ENCODE measurements at places on chromosomes 7 and 10. TPM values are rescaled to one million over a fixed set of nuclear protein-coding genes. Genes with fewer than 3 reads are reported as not detected.

The SLC18A3 gene
- total RNA-seq: not detected

- no peaks in the 10 kb centered on the region for H3K36me3 ChIP-seq
- DNase-seq: no peak
- H3K27me3 ChIP-seq: no peaks in the 10 kb centered on the region
- no peaks in the 10 kb centered on the region for H3K4me1 ChIP-seq
- H3K4me3 ChIP-seq: no peak overlapping the region
Observed at GRCh38 chr10:78570633-78571235, 498.0 kb upstream of the ZMIZ1 start.

DNA sequence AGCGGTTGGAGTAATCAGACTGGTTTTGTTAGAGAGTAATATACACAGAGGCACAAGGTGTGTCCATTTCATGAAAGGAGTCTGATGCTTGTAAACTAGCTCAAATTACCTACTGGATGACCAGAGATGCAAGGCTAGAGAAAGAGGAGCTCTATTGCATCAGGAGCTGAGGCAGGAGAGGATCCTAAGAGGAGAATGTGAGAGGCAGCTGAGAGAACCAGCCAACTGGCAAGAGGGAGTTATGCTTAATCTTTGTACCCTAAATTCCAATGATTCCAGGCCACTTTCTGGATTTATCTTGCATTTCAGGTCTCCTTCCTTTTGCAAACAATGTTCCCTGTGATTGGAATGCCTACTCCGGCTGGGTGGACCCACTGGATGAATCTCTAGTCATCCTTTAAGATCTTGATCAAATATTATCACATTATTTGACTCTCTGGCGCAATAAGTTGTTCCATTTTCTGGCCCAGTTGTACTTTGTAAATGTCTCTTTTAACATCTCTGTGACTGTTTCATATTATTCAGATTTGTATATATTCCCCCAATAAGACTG is 57.5 kb upstream of the PTPN12 start:
- no peaks in the 10 kb centered on the region for H3K36me3 ChIP-seq
- no peak overlapping the region for H3K4me3 ChIP-seq
- no peak overlapping the region for H3K27ac ChIP-seq
- no peak for DNase-seq
- peaks cover 5% of the 10 kb centered on the region for H3K4me1 ChIP-seq

- H3K27me3 ChIP-seq: no peaks in the 10 kb centered on the region
- H3K4me3 ChIP-seq: no peak overlapping the region
- no peaks in the 10 kb centered on the region for H3K36me3 ChIP-seq
- DNase-seq: no peak
- no peaks in the 10 kb centered on the region for H3K4me1 ChIP-seq
Observed at GRCh38 chr10:75405598-75406461, 4.3 kb upstream of the ZNF503 start.

The CLDN4 gene
- total RNA-seq: 461 TPM

The ZNF727 gene
- total RNA-seq: not detected

GRCh38 chr10:61389887-61390286 is 63.3 kb downstream of the TMEM26 start:
- no peak overlapping the region for H3K4me3 ChIP-seq
- no peaks in the 10 kb centered on the region for H3K27me3 ChIP-seq
- DNase-seq: no peak
- no peaks in the 10 kb centered on the region for H3K4me1 ChIP-seq
- no peaks in the 10 kb centered on the region for H3K36me3 ChIP-seq

The PKD2L1 gene
- total RNA-seq: not detected

The MAGI2 gene
- total RNA-seq: 3.2 TPM

GRCh38 chr7:47327698-47328391 is 254.1 kb downstream of the TNS3 start:
- peak overlapping the region; percentile 72 for H3K27ac ChIP-seq
- peaks cover 39% of the 10 kb centered on the region for H3K4me1 ChIP-seq
- H3K27me3 ChIP-seq: no peaks in the 10 kb centered on the region

- peaks cover 5% of the 10 kb centered on the region for H3K4me1 ChIP-seq
- peaks cover 23% of the 10 kb centered on the region for H3K36me3 ChIP-seq
- peak overlapping the region; percentile 85 for H3K4me3 ChIP-seq
- no peaks in the 10 kb centered on the region for H3K27me3 ChIP-seq
Observed at GRCh38 chr7:44796034-44796503, 412 bp upstream of the PPIA start.

The GCK gene
- total RNA-seq: not detected

Measured in Peyer's patch (tissue), 4 donors.